SK-MEL-5 (cell line): ENCODE measurements at places on chromosomes 7 and 10.
A peak's percentile ranks its signal among the peaks of the same experiment; 100 is the strongest.

DNA sequence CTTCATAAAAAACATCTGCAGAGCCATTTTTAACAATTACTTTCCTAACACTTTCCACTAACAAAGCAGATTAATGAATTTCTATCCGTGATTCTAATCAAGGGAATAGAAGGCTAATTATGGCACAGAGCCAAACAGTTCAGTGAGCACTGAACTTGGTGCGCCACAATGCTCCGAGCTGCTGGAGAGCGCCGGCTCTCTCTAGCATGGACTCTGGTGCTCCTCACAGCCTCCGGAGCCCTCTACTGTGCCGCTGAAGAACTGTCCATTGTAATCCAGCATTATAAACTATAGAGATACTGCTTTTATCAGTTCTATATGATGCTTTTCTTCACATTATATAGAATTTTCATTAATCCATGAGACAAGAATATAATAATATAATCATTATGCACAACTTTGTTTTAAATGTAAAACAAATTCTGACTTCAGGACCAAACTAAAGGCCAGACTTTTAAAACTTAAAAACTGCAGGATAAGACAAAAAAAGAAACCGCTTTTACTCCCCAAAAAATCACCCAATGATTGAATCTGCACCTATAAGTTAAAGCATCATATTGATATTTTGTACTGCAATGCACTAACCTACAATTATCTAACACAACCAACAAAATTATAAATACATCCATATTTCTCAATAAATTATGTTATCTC is 123.6 kb downstream of the RNF32 start:
- DNase-seq: peak; percentile 91

- no peak for DNase-seq
Observed at GRCh38 chr10:48582970-48583369, 21.9 kb downstream of the ARHGAP22 start.

- DNase-seq: no peak
Observed at GRCh38 chr10:3759397-3759796, 25.6 kb downstream of the KLF6 start.

DNA sequence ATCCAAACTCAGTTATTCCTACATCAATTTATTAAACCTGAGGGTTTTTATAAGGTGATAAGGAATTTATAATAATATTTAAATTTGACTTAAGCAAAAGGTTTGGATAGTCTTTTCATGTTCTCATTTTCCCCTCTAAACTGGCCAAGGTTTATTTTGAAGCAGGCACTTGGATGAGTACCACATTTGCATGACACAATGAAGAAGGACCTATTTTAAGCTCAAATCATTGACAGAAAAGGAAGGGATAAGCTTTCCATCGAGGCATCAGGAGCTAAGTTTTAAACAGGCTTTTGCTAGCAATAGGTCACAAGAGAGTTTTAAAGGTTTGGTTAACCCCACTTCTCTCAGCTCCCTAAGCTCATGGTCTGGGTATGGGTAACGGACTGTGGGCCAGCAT is 28.7 kb upstream of the FAM13C start:
- DNase-seq: no peak

- DNase-seq: no peak
Observed at GRCh38 chr10:95279042-95279820, 11.6 kb downstream of the PDLIM1 start.

GRCh38 chr7:47715631-47716068 is 133.7 kb upstream of the TNS3 start:
- DNase-seq: no peak

DNA sequence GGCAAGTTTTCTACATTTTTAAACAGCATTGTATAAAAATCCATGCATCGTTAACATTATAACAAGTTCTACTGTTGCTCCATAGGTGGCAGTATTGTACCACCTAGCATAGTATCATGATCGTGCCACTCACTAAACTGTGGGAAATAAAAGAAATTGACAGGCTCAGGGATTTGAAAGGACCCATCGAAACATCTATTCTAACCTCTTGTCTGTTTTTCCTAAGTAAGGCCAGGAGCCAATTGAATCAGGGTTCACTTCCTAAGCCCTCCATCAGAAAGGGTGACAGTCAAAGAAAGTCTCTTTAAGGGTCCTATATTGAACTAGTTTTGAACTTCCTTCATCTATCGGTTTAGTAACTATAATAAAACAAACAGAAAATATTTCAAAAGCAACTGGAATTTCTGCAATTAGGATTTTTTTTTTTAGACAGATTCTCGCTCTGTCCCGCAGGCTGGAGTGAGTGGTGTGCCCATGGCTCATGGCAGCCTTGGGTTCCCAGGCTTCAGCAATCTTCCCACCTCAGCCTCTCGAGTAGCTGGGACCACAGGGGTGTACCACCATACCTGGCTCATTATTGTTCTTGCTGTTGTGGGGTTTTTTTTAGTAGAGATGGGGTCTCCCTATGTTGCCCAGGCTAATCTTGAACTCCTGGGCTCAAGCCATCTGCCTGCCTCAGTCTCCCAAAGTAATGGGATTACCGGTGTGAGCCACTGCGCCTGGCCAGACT is 9.4 kb downstream of the HACD1 start:
- peak; percentile 63 for DNase-seq

DNA sequence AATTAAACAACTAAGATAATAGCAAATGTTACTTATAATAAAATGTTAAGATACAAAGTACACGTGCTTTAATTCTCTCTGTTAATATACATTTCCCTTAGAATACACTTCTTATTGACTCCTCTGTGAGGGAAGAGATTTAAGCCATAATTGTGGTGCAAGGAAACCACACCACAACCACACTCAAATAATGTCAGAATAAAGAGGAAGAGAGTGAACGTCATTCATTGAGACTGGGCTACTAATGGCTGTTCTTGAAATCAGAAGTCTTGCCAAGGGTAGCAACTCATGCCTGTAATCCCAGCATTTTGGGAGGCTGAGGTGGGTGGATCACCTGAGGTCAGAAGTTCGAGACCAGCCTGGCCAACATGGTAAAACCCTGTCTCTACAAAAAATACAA is 10.0 kb downstream of the FAM171A1 start:
- no peak for DNase-seq

DNA sequence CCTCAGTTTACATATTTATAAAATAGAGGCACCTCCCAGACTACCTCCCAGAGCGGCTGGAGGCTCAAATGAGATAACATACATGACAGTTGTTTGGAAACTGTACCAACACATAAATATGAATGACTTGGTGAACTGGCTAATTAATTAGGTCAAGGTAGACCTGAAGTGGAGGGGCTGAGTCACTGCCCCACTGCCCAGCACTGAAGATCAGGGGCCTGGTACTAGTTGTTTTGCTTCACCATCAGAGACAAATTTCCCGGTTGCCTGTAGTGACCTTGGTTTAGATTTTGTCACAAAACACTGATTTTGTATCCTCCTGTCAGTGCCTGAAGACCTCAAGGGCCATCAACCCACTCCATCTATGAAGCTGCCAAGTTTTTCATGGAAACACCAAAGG is 41.8 kb downstream of the JAZF1 start:
- DNase-seq: no peak

- DNase-seq: no peak
Observed at GRCh38 chr7:40843338-40843985, 708.7 kb downstream of the SUGCT start.

DNA sequence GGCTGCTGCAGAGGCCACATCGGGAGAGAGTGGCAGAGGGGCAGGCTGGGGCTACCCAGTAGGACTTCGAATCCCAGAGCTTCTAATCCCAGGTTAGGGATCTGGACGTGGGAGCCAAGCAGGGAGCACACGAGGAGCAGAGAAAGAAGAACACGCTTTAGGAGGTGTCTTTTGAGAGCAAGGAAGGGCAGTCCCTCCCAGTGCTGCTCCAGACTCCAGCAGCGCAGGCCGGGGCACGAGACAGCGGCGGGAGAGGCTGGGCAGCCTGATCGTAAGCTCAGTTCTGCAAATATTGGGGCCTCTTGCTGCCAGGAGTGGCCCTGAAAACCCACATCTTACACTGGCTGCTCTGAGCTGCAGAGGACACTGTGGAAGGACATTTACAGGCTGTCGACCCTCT is 75.9 kb downstream of the HIPK2 start:
- DNase-seq: no peak

DNA sequence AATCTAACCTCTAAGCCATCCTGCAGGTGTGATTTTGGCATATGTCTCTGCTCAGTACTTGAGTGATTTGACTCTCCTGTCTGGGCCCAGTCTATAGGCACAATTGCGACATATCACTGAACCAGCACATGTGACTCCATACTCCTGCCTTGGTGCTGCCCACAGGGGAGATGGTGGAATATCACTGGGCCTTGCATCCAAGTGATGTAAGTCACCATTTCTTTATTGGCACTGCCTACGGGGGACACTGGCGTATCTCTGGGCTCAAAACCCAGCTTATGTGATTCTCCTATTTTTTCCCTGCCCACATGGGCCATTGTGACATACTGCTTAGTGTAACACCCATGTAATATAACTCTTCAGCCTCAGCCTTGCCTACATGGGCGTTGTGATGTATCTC is 48.1 kb upstream of the ZNF680 start:
- DNase-seq: no peak
